Ecto neural progenitor cell (in vitro differentiated cells): ENCODE measurements at places on chromosomes 4 and X.

DNA sequence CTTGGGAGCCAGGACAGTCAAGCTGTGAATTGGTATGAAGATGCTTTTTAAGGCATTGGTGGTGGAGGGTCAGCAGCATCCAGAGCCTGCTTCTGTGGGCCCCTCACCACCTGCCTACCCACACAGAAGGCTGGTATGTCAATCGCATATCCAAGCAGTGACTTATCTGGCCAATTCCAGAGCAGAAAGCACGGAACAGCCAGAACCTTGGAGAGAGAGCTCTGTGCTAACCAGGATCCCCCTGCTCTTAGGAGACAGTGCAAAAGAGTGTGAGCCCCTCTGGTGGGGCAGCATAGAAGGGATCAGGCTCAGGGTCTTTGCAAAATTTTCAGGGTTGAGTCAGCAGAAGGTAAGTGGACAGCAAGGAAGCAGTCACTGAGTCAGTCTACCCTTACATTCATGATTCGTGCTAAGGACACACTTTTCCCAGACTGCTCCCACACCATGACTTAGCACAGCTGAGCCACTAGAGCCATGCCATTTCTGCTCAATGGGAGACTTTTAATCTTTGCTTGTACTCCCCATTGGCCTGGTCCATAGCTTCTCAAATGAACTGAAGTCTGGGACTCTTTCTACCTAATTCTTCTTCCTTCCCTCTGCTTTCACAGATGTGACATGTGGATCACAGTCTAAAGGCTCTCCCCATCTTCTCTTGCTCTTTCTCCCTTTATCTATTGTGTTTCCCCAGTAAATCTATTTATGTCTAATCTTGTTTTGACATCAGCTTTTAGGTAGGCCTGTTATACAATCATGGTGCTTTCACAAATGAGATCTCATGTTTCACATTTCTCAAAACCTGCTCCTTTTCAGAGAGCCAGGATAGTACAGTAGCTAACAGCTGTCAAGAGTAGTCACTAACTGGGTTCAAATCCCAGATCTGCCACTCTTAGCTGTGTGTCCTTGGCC, 20.0 kb downstream of the MORF4L2 start:
- DNase-seq, result no peak

DNA sequence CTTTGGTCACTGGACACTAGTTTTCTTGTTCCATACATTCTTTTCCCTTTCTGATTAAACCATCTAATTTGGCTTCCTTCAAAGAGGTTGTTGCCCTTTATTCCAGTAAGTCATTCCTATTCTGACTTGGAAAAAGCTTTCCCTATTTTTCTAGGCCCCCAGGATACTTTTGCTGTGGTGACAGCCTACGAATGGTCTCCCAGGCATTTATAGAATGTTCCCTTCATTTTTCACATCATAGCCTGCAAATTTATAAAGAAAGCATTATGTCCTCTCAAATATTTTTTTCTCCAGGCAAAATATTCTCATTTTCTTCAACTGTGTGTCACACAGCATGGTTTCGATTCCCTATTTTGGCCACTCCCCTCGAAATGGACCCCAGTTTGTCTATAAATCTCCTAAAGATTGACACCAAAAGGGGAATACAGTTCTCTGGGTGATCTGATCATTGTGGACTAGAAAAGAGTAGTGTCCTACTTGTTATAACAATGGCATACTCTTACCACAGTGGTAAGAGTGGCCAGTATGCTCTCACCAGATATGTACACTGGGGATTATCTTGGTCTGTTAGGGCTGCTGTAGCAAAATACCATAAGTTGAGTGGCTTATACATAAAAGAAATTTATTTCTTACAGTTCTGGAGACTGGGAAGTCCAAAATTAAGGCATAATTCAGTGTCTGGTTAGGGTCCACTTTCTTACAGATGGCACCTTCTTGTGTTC, 41.5 kb upstream of the BMP2K start:
- DNase-seq, result no peak

DNA sequence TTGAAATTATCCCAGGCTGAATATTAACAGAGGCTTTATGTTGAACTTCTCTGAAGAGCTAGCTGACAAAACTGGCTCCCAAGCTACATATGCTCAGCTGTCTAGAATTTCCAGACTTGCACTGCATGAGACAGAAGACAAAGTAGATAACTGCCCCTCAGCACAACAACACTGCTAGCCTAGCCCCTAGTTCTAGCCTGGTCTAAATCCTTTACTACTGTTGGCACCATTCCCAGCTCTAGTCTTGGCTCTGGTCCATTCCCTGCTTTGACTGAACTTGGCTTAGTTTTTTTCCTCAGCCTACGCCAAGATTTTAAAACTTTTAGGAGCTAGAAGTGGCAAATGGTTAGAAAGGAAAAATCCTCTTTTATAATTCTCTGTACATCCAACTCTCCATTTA, 7.6 kb upstream of the OPHN1 start:
- DNase-seq, result no peak

GRCh38 chrX:135707880-135708279, 5.6 kb upstream of the CT45A1 start:
- peak; percentile 55 for DNase-seq

- DNase-seq, result no peak
These were observed 21.0 kb upstream of the UBA6 start for GRCh38 chr4:67721770-67722597.
